ENCODE measurements at places on chromosomes 4 and X. TPM values are rescaled to one million over a fixed set of nuclear protein-coding genes. Genes with fewer than 3 reads are reported as not detected.

GRCh38 chrX:2584251-2585157 lies 83.7 kb upstream of the DHRSX start:
- peaks cover 53% of the 10 kb centered on the region for H3K27me3 ChIP-seq
- no peak overlapping the region for H3K27ac ChIP-seq
- peaks cover 16% of the 10 kb centered on the region for H3K4me1 ChIP-seq
- H3K4me3 ChIP-seq = no peak overlapping the region

- H3K27ac ChIP-seq = no peak overlapping the region
- no peak for DNase-seq
- no peak overlapping the region for H3K4me3 ChIP-seq
- no peaks in the 10 kb centered on the region for H3K4me1 ChIP-seq
- no peaks in the 10 kb centered on the region for H3K27me3 ChIP-seq
Measured at GRCh38 chr4:83606898-83607297, 71.0 kb downstream of the GPAT3 start.

- no peaks in the 10 kb centered on the region for H3K27me3 ChIP-seq
- H3K27ac ChIP-seq = no peak overlapping the region
- no peak for DNase-seq
- H3K4me1 ChIP-seq = no peaks in the 10 kb centered on the region
- no peak overlapping the region for H3K4me3 ChIP-seq
- no peaks in the 10 kb centered on the region for H3K36me3 ChIP-seq
Measured at GRCh38 chrX:140799216-140799615, 89.7 kb downstream of the LINC00632 start.

DNA sequence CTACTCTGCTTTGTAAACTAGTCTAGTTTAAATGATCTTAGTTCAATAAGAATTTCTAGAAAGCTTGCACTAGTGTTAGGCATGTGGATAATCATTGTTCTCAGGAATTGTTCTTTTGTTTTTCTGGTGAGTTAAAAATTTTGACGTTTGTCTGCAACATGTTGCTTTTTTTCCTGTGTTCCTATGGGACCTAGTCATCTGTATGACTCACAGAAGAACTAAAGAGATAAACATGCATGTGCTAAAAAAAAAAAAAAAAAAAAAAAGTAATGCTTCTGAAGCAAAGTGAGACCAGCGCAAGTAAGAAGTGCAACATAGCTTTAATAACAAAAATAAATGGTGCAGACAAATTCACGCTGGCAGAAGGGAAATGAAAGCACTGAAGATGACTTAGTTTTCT lies 471.2 kb downstream of the IQCM start:
- H3K27me3 ChIP-seq = no peaks in the 10 kb centered on the region
- H3K27ac ChIP-seq = peak overlapping the region; percentile 97
- H3K4me1 ChIP-seq = peaks cover 51% of the 10 kb centered on the region
- peak; percentile 72 for DNase-seq
- H3K4me3 ChIP-seq = no peak overlapping the region

- H3K4me3 ChIP-seq = no peak overlapping the region
- H3K27ac ChIP-seq = no peak overlapping the region
- no peak for DNase-seq
- H3K36me3 ChIP-seq = no peaks in the 10 kb centered on the region
- H3K27me3 ChIP-seq = no peaks in the 10 kb centered on the region
- H3K4me1 ChIP-seq = no peaks in the 10 kb centered on the region
Measured at GRCh38 chr4:151418385-151418784, 9.4 kb downstream of the FHIP1A start.

- H3K4me1 ChIP-seq = no peaks in the 10 kb centered on the region
- no peaks in the 10 kb centered on the region for H3K27me3 ChIP-seq
- H3K36me3 ChIP-seq = no peaks in the 10 kb centered on the region
- no peak overlapping the region for H3K4me3 ChIP-seq
- DNase-seq = no peak
Measured at GRCh38 chrX:125577479-125577878, 257.8 kb downstream of the TEX13C start.

The PASD1 gene
- total RNA-seq = not detected

The SPANXC gene
- not detected for total RNA-seq
